Activated CD8-positive, alpha-beta T cell treated with anti-CD3 and anti-CD28 coated beads, Interleukin-2, amount 10 ng/mL, durations not matched to agents 7 days and 5 days (primary cell): ENCODE measurements at places on chromosomes 2 and 18. TPM values are rescaled to one million over a fixed set of nuclear protein-coding genes. Genes with fewer than 3 reads are reported as not detected.

The RUFY4 gene
- total RNA-seq = 0.55 TPM

DNA sequence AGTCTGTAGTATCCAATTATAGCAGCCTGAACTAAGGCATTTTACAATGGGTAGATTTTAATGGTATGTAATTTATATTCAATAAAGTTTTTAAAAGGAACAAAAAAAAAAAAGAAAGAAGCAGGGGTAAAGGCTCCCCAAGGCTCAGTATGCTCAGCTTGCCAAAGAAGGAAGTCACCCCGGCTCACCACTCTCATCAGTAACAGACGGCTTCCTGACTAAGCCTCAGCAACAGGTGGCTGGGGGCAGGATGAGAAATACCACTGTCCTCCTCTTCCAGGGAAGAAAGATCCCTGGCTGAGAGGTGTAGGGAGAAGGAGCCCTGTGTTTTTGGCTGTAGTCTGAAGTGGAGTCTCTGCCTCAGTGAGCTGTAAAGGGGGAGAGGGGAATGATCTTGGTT lies 121.2 kb downstream of the ARHGEF4 start:
- no peak for DNase-seq

DNA sequence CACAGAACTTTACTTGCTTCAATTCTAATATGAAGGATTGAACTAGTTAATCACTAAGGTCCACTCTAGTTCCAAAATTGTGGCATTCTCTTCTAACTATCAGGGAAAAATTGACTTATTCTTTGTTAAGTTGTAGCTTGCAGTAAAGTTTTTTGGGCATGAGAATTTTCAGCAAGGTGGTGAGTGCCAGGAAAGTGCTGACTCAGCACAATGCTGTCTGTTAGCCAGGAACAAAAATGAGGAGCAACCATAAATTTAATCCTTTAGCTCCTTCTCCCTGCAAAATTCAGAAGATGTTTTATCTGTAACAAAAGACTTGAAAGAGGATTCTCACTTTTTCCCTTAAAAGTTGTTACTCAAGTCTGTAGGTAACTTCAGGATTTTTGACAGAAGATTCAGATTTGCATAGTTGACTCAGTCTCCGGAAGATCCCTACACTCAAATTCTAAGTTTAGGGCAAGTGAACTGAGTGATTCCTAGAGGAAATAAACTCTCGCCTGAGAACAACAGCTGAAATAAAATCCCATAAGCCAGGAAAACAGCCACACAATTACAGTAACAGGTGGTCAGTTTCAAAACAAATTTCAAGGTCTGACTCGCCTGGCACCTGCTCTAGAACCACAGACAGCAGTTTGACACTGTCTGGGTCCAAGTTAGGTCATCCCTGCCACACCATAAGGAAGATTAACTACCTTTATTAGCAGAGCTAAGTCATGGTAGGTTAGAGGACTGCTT lies 20.2 kb upstream of the DARS1 start:
- no peak for DNase-seq

The NEU4 gene
- 0.31 TPM for total RNA-seq

The METTL8 gene
- total RNA-seq = 20.9 TPM

The ANO7 gene
- total RNA-seq = 0.31 TPM

GRCh38 chr2:236177604-236177966 lies 9.4 kb upstream of the GBX2 start:
- DNase-seq = peak; percentile 34

GRCh38 chr2:3656762-3657721 lies 958 bp upstream of the ALLC start:
- DNase-seq = no peak

DNA sequence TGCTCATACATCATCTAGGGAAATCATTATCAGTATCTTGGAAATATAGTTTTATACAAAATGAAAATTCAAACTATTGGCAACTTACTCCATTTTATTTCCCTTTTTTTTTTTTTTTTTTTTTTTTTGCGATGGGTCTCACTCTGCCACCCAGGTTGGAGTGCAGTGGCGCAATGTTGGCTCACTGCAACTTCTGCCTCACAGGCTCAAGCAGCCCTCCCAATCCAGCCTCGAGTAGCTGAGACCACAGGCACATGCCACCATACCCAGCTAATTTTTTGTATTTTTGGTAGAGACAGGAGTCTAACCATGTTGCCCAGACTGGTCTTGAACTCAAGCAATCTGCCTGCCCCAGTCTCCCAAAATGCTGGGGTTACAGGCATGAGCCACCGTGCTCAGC lies 29.0 kb downstream of the OLA1 start:
- no peak for DNase-seq

DNA sequence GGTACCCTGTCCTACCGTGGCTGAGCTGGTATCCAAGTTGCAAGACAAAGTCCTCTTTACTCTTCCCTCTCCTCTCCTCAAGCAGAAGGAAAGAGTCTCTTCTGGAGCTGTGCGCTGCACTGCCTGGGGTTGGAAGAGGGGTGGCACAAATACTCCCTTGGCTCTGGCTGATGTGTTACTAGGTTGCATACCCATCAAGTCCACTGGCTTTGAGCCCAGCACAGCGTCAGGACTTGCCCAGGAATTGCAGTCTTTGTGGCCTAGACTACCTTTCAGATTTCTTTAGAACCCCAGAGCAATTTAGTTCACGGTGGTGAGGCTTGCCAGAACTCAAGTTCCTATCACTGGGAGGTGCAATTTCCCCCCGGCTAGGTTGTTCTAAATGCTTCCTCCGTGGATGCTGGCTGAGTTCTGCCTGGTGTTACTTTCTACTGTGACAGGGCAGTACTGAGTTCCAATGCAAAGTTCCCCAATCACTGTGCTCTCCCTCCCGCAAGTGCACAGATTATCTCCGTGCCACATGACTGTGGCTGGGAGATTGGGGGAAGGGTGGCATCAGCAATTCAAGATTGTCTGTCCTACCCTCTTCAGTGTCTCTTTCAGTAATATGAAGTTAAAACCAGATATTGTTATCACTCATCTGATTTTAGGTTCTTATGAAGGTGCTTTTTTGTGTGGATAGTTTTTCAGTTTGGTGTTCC lies 13.4 kb downstream of the MYO3B start:
- no peak for DNase-seq

- DNase-seq = no peak
These were observed 102.5 kb downstream of the HNRNPLL start for GRCh38 chr2:38500283-38500634.

GRCh38 chr2:120787111-120787821 lies 51.6 kb downstream of the GLI2 start:
- DNase-seq = no peak

DNA sequence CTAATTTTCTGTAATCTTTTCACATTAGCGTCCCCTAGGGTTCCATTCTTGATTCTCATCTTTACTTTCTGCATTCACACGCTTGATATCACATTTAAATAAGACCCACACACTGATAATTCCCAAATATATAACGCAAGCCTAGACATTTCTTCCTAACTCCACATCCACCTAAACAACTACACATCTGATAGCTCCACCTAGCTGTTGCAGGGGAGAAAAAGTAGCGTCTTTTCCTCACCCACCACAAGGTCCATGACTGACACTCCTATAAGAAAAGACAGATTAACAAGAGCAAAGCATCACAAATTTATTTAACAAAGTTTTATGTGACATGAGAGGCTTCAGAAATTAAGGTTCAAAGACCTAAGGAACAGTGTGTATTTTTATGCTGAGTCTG lies 862.2 kb upstream of the DDX18 start:
- DNase-seq = no peak

- no peak for DNase-seq
These were observed 36.3 kb downstream of the VWA3B start for GRCh38 chr2:98123286-98123685.

The HOXD11 gene
- not detected for total RNA-seq

- DNase-seq = no peak
These were observed 798.8 kb upstream of the HS6ST1 start for GRCh38 chr2:129117434-129117833.

The EVX2 gene
- total RNA-seq = not detected

The DPP10 gene
- not detected for total RNA-seq

DNA sequence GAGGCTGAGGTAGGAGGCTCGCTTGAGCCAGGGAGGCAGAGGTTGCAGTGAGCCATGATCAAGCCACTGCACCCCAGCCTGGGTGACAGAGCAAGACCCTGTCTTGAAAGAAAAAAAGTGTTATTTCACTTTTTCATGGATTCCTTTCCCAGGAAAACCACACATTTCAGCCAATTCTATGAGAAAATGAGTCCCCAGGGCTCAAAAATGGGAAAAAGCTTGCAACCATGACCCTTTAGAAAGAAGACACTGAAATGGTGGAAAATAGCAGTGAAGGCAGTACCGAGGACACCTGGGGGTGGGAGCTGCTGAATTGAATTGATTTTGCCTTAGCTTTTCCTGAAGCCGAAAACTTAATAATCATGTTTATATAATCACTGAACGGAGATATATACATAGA lies 284.2 kb upstream of the HDAC4 start:
- no peak for DNase-seq
